ENCODE measurements at places on chromosomes 3 and 15. TPM values are rescaled to one million over a fixed set of nuclear protein-coding genes. Genes with fewer than 3 reads are reported as not detected.

- no peak for DNase-seq
- no peak overlapping the region for H3K4me3 ChIP-seq
- H3K4me1 ChIP-seq = no peaks in the 10 kb centered on the region
- H3K36me3 ChIP-seq = no peaks in the 10 kb centered on the region
- H3K27ac ChIP-seq = no peak overlapping the region
- no peaks in the 10 kb centered on the region for H3K27me3 ChIP-seq
These were observed 42.2 kb downstream of the MUC4 start for GRCh38 chr3:195769551-195769950.

- no peak overlapping the region for H3K4me3 ChIP-seq
- H3K27me3 ChIP-seq = peaks cover 18% of the 10 kb centered on the region
- no peaks in the 10 kb centered on the region for H3K36me3 ChIP-seq
- H3K4me1 ChIP-seq = peaks cover 3% of the 10 kb centered on the region
These were observed 52.5 kb upstream of the ATP2B2 start for GRCh38 chr3:10557781-10558373.

GRCh38 chr15:66733976-66734375, 31.9 kb downstream of the SMAD6 start:
- DNase-seq = no peak
- H3K4me3 ChIP-seq = no peak overlapping the region
- H3K36me3 ChIP-seq = no peaks in the 10 kb centered on the region
- no peak overlapping the region for H3K27ac ChIP-seq
- peaks cover 9% of the 10 kb centered on the region for H3K27me3 ChIP-seq

DNA sequence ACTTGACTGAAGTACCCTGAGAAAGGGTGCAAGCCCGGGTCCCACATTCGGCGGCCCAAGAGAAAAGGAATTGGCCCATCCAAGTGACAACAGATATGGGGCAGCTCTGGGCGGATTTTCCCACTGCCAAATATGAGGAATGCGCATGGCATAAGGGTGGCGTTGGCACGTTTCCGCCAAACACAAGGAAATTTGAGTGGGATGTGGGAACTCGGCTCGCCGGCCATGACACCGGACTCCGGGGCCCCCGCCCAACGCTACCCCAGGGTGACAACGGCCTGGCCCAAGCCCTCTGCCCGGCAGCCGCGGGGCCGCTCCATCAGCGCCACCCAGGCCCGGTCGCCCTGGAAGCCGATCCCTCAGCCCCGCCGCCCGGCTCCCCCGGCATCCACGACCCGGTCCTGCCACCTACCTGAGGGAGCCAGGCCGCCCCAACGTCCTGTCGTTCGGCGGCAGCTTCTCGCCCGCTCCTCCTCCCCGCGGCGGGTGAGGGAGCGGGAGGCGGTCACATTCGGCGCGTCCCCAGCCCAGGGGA, 449 bp downstream of the RAF1 start:
- H3K27me3 ChIP-seq = no peaks in the 10 kb centered on the region
- H3K36me3 ChIP-seq = peaks cover 4% of the 10 kb centered on the region
- H3K4me3 ChIP-seq = peak overlapping the region; percentile 88
- H3K27ac ChIP-seq = peak overlapping the region; percentile 99
- no peak for DNase-seq

DNA sequence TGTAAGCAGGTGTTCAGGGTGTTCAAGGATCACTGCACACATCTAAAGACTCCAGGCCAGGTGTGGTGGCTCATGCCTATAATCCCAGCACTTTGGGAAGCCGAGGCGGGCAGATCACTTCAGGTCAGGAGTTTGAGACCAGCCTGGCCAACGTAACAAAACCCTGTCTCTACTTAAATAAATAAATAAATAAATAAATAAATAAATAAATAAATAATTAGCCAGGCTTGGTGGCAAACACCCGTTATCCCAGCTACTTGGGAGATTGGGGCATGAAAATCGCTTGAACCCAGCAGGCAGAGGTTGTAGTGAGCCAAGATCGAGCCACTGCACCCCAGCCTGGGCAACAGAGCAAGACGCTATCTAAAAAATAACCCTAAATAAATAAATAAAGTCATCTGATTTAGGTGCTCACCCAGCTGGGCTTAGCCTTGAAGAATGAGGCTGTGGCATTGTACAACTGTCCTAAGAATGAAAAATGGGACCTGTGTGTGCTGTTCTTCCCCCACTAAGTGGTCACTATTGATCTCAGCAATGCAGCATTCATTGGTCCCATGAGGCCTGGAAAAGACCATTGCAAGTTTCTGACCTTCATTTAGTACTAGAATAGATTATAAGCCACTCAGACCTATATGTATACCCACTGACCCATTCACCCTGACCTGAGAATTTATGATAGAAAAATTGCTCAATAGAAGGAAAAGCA, 82.8 kb upstream of the ABHD17C start:
- DNase-seq = no peak
- H3K36me3 ChIP-seq = no peaks in the 10 kb centered on the region
- H3K27me3 ChIP-seq = peaks cover 10% of the 10 kb centered on the region
- no peak overlapping the region for H3K4me3 ChIP-seq
- H3K27ac ChIP-seq = no peak overlapping the region
- H3K4me1 ChIP-seq = no peaks in the 10 kb centered on the region

PIERCE2 gene
- total RNA-seq = not detected

FGD5 gene
- total RNA-seq = not detected

RHCG gene
- not detected for total RNA-seq

STRC gene
- total RNA-seq = 0.05 TPM
